ENCODE measurements at places on chromosomes 3 and 15.

GRCh38 chr3:122403489-122403888, 12.4 kb downstream of the WDR5B start:
- no peak for DNase-seq

GRCh38 chr15:74958320-74958907, 1.8 kb upstream of the RPP25 start:
- DNase-seq: no peak

DNA sequence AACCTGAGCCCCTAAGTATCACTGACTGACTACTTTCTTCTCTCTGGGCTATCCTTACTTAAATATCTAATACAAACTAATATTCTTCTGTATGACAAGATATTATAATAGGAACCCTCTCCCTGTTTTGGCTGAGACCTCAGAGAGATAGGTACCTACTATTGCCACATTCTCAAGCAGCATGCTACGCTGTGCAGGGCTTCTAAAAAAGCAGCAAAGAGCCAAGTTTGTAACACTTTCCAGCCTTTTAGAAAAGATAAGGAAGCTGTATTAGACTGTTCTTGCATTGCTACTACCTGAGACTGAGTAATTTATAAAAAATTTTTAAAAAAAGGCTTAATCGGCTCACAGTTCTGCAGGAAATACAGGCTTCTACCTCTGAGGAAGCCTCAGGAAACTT, 126.8 kb upstream of the ABI3BP start:
- no peak for DNase-seq

DNA sequence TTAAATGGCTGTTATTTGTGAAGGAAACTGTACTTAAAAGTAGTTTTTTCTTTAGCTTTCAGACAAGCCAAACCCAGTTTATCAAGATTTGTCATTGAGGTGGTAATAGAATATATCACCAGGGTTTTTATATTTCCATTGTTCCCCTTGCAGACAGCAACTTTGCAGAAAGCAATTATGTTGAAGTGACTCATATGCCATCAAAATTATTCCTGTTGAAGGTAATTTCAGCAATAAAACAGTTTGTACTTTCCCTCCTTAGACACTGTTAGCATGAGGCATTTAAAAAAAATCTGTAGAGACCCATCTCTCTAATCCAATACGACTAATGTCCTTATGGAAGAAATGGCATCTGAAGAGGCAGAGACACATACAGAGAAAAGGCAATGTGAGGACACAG, 219.0 kb downstream of the NFKBIZ start:
- DNase-seq: no peak

- no peak for DNase-seq
These were observed 238.7 kb upstream of the NR2E3 start for GRCh38 chr15:71571641-71572040.

DNA sequence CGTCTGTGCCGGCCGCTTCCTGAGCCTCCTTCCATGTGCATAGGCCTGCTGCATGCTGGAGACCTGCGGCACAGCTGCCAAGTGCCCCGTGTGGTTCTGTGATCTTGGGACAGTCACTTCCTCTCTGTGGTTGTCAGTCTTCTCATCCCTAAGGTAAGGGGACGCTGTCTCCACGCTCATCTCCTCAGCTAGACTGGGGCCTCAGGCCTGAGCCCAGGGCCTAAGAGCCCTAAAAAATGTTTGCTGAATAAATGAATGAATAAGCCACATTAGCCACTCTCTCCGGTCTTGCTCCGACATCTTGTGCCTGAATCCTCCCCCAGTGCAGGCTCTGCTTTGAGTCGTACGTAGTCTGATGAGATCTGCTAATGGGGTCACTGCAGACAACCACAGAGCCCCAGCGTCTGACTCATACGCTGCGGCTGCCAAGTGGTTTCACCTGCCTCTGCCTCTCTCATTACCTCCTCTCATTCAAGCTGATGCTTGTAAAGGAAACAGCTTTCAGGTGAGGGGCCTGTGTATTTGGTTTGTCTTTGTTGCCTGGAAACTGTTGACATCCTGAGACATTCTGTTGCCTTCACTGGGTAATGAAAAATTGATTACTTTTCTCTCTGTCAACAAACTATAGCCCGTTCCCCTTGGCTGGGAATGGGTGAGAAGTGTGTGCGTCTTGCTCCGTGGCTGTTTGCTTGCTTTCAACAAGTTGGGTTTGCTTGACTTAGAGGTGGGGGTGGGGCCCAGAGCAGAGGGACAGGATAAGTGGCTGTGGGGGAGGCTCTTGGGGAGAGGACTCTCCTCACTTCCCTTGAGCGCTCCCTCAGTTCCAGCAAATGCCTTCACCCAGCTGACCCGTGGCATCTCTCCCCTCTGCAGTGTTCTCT, 15.9 kb downstream of the RPLP1 start:
- no peak for DNase-seq

DNA sequence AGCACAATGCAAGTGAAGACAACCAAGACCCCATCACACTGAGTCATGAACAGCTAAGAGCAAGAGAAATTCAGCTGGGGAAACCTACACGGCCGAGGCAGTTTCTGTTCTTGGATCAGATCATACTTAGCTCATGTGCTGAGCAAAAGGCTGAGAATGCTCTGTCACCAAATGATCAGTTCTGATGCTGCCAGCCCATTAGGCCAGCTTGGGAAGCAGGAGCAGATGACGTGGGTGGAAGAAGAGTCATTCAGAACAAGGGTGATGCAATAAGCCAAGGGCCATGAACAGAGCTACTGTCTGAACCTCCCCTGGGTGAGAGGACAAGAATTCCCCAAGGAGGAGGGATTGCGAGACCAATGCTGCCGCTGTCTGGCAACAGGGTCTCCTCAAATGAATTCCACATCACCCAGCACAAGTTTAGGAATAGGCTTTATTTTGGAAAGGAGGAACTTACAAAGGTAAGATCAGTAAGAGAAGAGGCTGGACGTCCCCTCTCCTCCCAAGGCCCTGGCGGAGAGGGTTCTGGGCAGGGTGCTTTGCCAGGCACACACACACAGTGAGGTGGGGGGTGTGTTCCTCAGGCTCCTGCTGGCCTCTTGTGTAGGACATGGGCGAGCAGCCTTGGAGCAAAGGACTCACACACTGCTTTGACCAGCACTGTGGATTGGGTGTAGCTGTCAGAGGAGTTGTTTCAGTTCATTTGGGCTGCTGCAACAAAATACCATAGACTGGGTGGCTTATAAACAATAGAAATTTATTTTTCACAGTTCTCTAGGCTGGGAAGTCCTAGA, 65.6 kb upstream of the CTXND1 start:
- DNase-seq: no peak

GRCh38 chr3:74463515-74463914, 150.9 kb downstream of the CNTN3 start:
- DNase-seq: no peak

- DNase-seq: no peak
These were observed 91.1 kb downstream of the OSBPL10 start for GRCh38 chr3:31890007-31890406.

DNA sequence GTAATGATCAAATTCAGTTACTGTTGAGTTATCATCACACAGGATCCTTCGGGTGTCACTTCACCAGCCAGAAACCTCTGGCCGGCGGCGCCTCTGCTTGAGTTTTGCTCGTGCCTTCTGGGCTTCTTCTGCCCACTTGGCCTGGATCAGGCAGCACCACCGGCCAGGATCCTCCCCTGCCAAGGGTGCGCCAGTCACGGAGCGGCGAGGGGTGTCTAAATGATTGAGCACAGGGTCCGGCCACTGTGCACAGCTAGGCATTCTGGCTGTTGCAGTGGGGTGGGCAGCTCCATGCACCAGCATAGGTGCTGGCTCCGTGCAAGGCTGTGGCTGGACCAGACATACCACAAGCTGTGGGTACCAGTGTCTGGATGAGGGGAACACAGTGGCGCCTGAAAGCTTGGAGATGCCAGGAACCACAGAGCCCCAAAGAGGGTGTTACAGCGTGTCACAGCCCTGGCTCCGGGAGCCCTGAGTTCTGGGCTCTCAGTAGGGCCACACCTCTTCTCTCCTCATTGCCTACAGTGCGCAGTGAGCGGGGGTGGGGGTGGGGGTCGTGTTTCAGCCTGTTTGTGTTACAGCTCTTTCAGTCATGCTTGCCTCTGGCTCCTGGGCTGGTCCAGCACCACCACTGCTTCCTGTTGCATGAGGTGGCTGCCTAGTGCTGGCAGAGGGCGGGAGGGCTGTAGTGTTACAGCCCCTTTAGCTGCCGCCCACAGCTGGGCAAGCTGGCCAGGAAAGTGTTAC, 169.4 kb downstream of the FNDC3B start:
- DNase-seq: no peak

DNA sequence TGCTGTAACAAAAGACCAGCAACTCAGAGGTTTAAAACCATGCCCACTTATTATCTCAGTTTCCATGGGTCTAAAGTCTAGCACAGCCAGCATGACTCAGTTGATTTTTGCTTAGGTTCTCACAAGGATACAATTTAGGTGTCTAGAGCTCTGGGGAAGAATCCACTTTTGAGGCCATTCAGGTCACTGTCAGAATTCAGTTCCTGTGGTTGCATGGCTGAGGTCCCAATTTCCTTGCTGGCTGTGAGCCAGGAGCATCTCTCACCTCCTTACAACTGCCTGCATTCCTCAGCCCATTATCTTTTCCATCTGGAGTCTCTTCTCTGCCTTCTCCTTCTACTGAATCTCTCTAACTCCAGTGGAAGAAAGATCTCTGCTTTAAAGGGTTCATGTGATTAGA, 240.5 kb upstream of the CFAP20DC start:
- no peak for DNase-seq

DNA sequence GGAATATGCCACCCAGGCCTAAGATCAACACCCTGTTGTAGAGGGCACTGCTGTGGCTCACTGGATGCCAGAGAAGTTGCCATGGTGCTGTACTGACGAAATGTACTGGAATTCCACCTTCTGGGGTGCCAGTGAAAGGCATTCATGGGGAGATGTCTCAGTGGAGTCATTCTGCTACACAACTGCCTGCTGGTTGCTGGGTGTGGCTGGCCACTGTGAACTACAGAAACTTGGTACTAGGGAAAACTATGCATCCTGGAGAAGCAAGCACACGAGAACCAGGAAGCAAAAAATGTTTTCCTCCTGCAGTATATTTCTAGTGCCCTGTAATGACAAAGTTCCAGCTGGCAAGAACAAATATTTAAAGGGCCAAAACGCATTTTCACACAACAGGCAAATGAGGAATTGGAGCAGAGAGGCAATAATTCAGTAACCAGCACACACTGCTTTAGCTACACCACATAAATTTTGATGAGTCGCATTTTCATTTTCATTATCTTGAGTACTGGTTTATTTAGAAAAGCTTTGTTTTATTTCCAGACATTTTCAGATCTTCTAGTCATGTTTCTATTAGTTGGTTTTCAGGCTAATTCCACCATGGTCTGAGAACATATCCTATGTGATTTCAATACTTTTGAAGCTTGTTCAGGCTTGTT, 18.3 kb upstream of the RFX7 start:
- no peak for DNase-seq

DNA sequence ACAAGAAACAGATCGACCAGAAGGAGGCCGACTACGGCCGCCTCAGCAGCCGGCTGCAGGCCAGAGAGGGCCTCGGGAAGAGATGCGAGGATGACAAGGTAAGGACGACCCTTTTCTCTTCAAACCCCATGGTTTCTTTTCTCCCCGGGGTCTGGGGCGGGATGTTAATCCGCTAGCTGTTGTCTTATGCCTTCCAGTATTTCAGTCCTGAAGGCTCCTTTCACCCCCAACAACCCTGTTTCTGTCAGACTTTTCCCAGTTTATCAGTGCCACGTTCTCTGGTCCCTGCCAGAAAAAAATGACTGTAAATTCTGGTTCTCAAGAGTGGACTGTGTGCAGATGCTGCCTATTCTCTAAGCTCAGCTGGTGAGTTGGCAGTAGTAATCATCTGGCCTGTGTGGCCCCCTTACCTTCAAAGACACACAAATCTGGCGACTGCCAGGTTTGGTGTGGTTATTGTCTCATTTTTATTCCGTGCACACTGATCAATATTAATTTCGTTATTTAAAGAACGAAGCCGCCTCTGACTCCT, 806 bp downstream of the GOLM2 start:
- DNase-seq: no peak

- no peak for DNase-seq
These were observed 2.1 kb downstream of the UBE3A start for GRCh38 chr15:25436707-25437106.

DNA sequence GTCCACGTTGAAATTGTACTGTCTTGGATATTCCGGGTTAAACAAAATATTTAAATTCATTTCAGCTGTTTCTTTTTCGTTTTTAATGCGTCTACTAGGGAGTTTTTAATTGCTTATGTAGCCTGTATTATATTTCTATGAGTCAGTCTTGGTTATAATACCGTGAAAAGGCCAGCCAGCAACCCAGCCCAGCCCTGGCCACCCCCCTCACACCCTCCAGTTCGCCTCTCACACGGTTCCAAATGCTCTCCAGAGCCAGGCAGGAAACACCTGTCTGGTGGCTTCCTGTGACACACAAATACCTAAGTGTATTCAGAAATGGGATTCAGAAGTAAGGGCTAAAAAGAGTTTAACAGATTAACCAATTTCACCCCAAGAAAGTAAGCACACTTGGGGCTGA, 4.4 kb downstream of the SH3BP5 start:
- no peak for DNase-seq

DNA sequence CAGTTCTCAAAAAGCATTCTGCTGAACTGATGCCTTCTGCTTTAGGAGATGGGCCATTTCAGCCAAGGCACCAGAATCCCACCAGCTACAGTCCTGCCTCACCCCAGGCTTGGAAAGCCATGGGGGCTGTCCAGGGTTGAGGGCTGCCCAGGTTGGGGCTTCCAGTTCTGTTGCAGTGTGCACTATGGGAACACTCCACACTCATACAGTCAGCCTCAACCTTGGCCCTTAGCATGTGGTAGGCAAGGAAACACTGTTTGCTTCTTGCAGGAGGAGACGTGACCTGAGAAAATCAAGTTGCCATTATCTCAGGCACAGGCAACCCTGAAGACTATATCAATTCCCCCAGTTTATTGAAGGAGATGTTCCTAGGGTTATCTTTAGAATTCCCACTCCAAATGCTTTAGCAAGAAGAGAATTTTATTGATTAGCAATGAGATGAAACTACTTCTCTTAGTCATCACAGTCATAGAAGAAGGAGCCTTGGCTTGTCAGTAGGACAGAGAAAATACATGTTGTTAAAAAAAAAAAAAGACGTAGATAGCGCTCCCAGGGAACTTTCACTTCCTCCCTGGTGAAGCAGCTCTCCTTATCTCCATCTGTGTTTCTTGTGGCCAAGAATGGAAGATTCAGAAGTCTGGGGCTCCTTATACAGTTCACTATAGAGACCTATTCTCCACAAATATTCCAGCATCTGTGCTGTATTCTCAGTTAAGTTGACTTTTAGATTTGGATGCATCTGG, 38.3 kb upstream of the IL12A start:
- no peak for DNase-seq

GRCh38 chr3:183233966-183234365, 19.1 kb upstream of the B3GNT5 start:
- DNase-seq: no peak

GRCh38 chr3:97889814-97890213, 68.0 kb downstream of the CRYBG3 start:
- DNase-seq: no peak

DNA sequence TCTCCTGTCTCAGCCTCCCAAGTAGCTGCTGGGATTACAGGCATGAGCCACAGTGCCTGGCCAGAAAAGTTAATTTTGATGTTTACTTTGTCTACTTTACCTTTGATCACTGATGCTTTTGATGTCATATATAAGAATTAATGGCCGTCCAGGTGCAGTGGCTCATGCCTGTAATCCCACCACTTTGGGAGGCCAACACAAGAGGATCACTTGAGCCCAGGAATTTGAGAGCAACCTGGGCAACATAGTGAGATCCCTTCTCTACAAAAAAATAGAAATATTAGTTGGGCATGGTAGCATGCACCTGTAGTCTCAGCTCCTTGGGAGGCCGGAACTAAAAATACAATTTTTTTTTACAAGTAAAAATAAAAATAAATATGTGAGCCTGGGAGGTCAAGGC, 6.8 kb upstream of the INO80 start:
- DNase-seq: no peak

- DNase-seq: no peak
These were observed 168.2 kb downstream of the PEAK1 start for GRCh38 chr15:77251662-77252061.
